ENCODE measurements at places on chromosomes 2 and 18.

GRCh38 chr2:2057125-2057721, 273.9 kb downstream of the MYT1L start:
- DNase-seq, result no peak

DNA sequence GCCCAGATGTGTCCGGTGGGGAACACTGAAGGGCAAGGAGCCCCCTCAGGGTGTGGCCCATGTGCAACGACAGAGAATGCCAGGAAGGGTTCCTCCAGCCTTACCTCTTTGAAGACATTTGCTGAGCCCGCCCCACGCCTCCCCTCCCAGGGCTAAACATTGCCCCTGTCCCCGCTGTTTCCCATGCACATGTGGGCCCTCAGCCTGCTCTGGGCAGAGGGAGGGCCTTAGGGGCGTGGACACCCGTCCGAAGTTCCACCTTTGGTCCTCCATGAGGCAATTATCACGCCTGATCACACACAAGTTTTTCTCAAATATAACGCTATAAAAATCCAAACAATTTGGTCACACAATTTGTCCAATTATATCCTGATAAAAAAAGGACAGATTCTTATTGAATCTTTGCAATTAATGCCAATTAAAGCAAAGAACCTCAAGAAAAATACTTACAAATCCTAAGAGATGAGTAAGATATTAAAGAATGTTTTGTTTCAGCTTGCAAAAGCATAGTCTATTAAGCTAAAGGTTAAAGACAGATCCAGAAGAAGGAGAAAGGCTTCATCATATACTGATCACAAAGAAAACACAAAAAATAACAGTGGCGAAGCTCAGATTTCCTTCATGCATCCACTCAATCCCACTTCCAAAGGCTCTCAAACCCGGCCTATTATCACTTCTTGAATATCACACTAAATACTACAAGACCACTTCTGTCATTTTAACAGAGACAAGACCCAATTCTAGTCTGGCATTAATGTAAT, 55.2 kb upstream of the LDLRAD4 start:
- no peak for DNase-seq

DNA sequence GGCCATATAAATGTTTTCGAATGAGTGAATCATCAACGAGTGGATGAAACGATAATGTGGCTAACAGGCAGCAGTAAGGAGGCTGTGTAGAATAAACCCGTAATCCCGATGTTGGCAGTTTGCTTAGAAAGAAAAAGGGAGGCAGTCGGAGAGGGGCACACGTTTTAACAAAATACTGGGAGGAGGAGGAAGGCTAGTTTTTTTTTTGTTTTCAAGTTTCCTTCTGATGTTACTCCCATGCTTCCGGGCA, 476 bp upstream of the MSH2 start:
- no peak for DNase-seq

GRCh38 chr18:46372670-46373069, 268.5 kb downstream of the HAUS1 start:
- no peak for DNase-seq

Data from stimulated activated CD8-positive, alpha-beta memory T cell treated with anti-CD3 and anti-CD28 coated beads, Interleukin-15, amount 100 ng/mL, for 24 hours (primary cell).